ENCODE measurements at places on chromosomes 13 and 19.

GRCh38 chr19:38850436-38850975 is 720 bp upstream of the HNRNPL start:
- DNase-seq = no peak

GRCh38 chr19:32349051-32349450 is 3.6 kb downstream of the ZNF507 start:
- DNase-seq = no peak

DNA sequence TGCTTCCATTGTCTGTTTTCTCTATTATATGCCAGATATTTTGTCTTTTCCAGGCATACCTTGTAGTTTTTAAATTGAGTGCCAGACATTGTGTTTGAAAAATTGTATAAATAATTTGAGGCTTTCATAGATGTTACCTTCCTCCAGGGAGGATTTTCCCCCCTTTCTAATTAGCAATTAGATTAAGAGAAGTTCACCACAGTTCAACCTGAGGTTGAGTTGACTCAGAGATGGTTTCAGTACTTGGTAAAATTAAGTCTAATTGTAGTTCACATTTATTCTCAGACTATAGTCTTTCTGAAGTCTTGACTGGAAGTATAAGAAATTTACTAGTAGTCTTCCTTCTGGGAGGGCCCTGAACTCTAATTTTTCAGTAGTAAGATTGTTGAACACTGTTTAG is 104.1 kb upstream of the SCEL start:
- peak; percentile 2 for DNase-seq

DNA sequence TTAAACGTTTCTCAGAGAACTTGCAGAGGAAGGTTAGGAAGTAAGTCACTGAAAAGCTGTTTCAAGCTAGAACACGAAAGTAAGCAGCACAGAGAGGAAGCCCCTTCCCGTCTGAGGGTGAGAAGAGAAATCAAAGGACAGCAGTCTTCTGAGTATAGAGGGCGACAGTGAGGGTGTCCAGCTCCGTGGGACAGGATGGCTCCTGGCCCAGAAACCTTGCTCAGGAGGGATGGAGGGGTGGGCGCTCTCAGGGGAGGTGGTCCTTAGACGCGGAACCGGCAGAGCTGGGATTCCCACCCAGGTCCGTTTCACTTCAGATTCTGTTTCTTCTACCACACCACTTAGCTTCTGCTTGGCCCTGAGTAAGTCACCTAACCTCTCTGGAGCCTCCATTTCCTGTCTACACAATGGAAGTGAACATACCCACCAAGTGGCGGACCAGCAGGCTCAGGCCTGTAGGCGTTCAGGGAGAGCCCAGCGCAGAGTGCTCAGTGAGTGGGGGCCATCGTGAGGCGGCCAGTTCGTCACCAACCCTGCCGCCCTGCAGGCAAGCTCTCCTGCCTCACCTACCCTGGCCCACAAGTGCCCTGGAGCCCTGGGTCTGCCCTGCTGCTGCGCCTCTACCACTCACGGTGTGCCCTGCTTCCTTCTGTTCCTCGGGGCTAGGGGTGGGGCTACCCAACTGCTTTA is 5.5 kb upstream of the RSPH6A start:
- DNase-seq = no peak

DNA sequence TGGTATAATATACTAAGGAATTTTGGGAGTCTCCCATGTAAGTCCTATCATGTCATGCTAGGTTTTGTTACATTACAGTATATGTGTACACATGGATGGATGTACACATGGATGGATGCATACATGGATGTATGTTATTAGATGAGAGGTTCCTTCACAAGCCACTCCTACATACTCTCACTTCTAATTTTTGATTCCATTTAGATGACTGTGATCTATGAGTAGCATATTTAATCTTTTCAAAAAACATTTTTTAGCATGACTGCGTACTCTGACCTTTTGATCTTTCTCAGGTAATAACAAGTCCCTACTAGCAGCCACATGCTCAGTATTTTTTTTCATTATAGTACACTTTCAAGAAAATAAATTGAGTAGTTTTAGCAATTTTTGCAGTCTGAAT is 441.8 kb downstream of the SLITRK1 start:
- no peak for DNase-seq

- no peak for DNase-seq
Measured at GRCh38 chr13:105827111-105827809, 708.2 kb downstream of the EFNB2 start.

GRCh38 chr13:97395447-97396136 is 38.4 kb upstream of the RAP2A start:
- no peak for DNase-seq

DNA sequence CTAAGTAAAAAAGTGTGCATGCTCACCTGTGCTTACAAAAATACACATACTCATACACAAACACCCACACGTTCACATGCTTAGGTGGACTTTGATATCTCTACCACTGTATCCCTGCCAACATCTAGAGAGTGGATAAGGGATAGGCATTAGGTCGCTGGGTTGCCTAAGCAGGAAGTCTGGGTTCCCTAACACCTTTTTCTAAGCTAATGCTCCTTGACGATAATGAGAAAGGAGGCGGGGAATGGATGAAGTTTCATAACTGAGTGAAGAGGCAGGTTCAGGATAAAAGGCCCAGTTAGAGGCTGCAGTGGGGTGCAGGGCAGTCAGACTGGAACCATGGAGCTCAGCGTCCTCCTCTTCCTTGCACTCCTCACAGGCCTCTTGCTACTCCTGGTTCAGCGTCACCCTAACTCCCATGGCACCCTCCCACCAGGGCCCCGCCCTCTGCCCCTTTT is 41.9 kb upstream of the CYP2A7 start:
- no peak for DNase-seq

DNA sequence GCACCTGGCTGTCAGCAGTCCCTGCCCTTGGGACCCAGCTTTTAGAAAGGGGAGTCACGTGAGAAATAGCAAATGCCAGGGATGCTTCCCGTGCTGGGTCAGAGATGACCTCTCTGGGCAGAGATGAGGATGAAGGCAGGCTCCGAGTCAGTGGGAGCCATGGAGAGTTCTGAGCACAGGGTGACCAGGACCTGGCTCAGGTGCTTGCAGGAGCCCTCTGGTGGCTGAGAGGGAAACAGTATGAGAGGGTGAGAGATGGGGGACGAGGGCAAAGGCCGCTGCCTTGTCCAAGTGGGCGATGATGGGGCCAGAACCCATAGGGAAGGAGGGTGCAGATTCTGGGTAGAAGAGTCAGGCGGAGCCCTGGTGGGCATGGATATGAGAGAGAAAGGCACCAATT is 15.8 kb downstream of the TMED1 start:
- DNase-seq = no peak

GRCh38 chr19:7507884-7508283 is 8.0 kb upstream of the ZNF358 start:
- peak; percentile 69 for DNase-seq

- DNase-seq = no peak
Measured at GRCh38 chr13:38173403-38173802, 176.2 kb upstream of the UFM1 start.

- DNase-seq = no peak
Measured at GRCh38 chr13:49082653-49083536, 107.2 kb downstream of the FNDC3A start.

DNA sequence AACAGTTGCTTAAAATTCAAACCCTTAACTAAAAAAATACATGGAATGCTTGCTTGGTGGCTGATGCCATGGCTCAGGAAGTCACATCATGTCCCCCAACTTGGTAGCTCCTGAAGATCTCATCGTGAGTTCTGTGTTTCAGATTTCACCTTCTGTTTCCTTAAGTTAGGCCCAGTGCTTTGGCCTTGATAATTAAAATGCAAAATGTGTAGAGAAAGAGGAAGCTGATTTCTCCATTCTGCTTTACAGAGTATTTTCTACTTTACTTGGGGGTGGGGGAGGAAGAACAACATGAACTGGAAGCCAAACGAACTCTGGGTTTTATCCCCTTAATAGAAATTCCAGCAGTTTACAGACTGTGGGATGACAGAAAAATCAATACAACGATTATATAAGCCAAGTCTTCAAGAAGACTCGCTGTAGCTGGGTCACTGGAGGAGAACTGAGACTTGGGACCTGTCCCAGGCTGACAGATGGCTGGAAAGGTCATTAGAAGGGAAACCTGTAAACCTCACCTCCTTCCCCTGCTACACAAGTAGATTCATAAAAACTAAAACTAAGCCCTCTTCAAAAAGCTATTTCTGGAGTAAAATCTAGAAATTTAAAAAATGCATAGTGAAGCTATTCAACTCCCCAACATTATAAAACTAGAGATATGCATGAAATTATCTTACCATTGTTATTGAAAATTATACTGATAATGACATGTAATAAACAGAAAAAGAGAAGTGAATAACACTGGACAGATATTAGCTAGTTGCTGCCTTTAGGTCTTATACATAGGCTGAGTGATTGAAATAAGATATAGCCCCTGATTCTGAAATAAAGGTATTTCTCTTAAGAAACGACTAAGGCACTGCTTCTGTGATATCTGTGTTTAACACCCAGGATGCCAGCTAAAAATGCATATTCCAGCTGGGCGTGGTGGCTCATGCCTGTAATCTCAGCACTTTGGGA is 22.1 kb upstream of the GGACT start:
- peak; percentile 79 for DNase-seq

DNA sequence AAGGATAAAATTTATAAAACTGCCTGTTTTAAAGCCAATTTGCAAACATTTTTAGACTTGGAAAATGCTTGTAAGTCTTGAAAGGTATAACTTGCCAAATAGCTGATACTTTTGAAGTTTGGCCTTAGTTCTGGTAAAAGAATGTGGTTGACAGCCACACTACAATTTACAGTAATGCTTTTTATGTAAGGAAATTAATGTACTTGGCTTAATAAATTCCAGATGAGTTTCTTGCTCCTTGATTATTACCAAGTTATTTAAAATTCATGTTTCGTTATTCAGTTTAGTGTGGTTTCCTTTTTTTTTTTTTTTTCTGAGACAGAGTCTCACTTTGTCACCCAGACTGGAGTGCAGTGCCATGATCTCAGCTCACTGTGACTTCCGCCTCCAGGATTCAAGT is 14.9 kb downstream of the LMO7 start:
- DNase-seq = no peak

- DNase-seq = peak; percentile 28
Measured at GRCh38 chr13:94595001-94595949, 677 bp downstream of the TGDS start.

- no peak for DNase-seq
Measured at GRCh38 chr13:20713751-20714150, 10.3 kb downstream of the IL17D start.

- peak; percentile 84 for DNase-seq
Measured at GRCh38 chr19:570937-571565, 1.3 kb upstream of the BSG start.

DNA sequence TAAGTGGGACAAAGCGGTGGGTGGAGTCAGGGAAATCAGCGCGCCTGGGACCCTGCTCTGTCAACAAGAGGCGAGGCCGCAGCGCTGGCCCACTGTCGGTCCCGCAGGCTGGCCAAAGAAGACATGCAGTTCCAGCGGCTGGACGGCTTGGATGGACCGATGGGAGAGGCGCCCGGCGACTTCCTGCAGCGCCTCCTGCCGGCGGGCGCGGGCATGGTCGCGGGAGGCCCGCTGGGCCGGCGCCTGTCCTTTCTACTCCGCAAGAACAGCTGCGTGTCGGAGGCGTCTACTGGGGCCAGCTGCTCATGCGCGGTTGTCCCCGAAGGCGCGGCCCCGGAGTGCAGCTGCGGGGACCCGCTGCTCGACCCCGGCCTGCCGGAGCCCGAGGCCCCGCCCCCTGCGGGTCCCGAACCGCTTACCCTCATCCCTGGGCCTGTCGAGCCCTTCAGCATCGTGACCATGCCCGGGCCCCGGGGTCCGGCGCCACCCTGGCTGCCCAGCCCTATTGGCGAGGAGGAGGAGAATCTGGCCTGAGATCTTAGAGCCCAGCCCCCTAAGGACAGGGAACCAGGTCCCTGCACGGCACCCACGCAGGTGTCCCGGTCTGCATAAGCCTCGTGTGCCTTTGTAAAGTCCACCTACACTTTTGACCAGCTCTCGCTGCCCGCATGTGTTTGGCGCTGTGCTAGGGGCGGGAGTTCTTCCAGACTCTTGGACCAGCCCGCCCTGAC is 6.1 kb downstream of the BEST2 start:
- DNase-seq = peak; percentile 61

- DNase-seq = no peak
Measured at GRCh38 chr13:88806438-88806837, 1135.3 kb downstream of the SLITRK5 start.

GRCh38 chr13:28485996-28486543 is 8.9 kb downstream of the FLT1 start:
- DNase-seq = peak; percentile 74

- DNase-seq = peak; percentile 38
Measured at GRCh38 chr19:43229315-43229714, 23.9 kb upstream of the PSG4 start.

GRCh38 chr13:48411841-48412531 is 927 bp downstream of the LPAR6 start:
- no peak for DNase-seq

DNA sequence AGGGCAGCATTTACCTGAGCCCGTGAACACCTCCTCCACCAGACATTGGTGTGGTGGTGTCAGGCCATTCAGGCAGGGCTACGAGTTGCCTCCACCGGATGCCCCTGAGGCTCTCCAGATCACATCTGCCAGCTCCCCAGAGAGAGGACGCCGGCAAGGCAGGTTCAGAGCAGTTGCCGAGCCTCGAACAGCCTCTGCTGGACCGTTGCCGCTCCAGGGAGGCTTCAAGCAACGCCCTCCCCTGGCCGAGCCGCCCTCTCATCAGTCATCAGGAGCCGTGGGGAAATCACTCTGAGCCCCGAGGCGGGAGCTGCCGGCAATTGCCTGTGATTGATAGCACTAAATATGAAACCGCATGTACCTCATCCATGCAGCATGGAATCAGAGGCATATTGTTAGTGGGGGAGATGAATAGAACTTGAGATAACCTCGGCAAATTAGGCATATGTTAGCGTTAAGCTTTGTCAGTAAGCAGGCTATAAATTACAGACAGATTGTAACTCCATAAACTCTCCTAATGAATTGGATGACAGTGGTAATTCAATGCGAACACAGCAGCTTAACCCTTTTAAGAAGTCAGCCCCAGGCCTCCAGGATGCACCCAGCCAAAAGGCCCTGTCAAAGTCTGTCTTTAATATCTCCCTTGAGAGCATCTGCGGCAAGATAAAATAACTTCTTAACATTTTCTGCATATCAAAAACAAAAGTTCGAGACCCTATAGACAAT is 29.8 kb upstream of the SPACA7 start:
- no peak for DNase-seq

GRCh38 chr13:71374471-71375049 is 492.4 kb downstream of the DACH1 start:
- no peak for DNase-seq

GRCh38 chr13:62473944-62474237 is 1058.2 kb upstream of the PCDH20 start:
- no peak for DNase-seq
